Melanocyte of skin (primary cell): ENCODE measurements at places on chromosomes 1 and 21. TPM values are rescaled to one million over a fixed set of nuclear protein-coding genes. Genes with fewer than 3 reads are reported as not detected.

FALEC gene
- not detected in 2 replicates for total RNA-seq

SPRR2A gene
- total RNA-seq: not detected in 2 replicates

GFI1 gene
- total RNA-seq: under 0.01 TPM in 2 replicates

TSSK3 gene
- 0.34 and 0.73 TPM in 2 replicates for total RNA-seq

TMEM51 gene
- total RNA-seq: 26.1 and 27.0 TPM in 2 replicates

MAEL gene
- not detected in 2 replicates for total RNA-seq

SUSD4 gene
- total RNA-seq: not detected in 2 replicates

SPRR4 gene
- total RNA-seq: not detected in 2 replicates

IFI44L gene
- 174 and 287 TPM in 2 replicates for total RNA-seq

ANXA9 gene
- 0.36 TPM in 1 of 2 replicates, not detected in the other for total RNA-seq

CELA3B gene
- not detected in 2 replicates for total RNA-seq

RAB3B gene
- 0.34 and 0.73 TPM in 2 replicates for total RNA-seq

TMEM81 gene
- 0.67 and 1.5 TPM in 2 replicates for total RNA-seq

MAP1LC3C gene
- total RNA-seq: 0.31 TPM in 1 of 2 replicates, not detected in the other

DDR2 gene
- 57.3 and 70.0 TPM in 2 replicates for total RNA-seq

FAM110D gene
- total RNA-seq: 0.15 TPM in 1 of 2 replicates, not detected in the other

PIK3CD gene
- total RNA-seq: 60.9 and 98.5 TPM in 2 replicates

AGMAT gene
- total RNA-seq: 2.6 and 2.7 TPM in 2 replicates

RHOU gene
- total RNA-seq: 0.34 and 0.36 TPM in 2 replicates

FABP3 gene
- 0.69 and 3.6 TPM in 2 replicates for total RNA-seq

SPATA45 gene
- not detected in 2 replicates for total RNA-seq

RC3H1 gene
- total RNA-seq: 26.5 and 31.0 TPM in 2 replicates
